Thoracic aorta (tissue), 2 donors: ENCODE measurements at places on chromosomes 6 and 20. TPM values are rescaled to one million over a fixed set of nuclear protein-coding genes. Genes with fewer than 3 reads are reported as not detected.

Gene POU3F2
- total RNA-seq = not detected

Gene SLC24A3
- 8.3 TPM for total RNA-seq

Gene PRL
- not detected for total RNA-seq

Gene PLA2G7
- 0.27 TPM for total RNA-seq

GRCh38 chr20:32930181-32930580 is 71.5 kb downstream of the EFCAB8 start:
- no peak for DNase-seq

- no peak for DNase-seq
Measured at GRCh38 chr20:24933266-24933908, 15.7 kb upstream of the CST7 start.

DNA sequence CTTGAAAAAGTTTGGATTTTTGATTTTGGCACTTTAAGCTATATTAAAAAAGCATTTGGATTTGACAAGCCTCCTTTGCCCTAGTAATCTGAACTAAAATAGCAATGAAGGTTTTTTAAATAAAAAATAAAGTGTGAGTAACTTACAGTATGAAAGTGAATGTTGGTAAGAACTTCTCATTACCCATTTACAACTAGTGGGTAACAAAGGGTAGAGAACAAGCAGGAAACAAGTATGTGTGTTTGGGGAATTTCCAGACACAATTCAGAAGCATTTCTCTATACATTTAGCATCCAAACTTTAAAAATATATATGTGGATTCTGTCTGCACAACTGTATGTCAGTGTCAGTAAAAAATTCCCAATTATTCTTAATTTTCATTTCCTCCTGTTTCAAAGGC is 2.9 kb downstream of the TMEM30A start:
- no peak for DNase-seq

GRCh38 chr20:60066438-60066823 is 108.2 kb downstream of the CDH26 start:
- no peak for DNase-seq
